ENCODE measurements at places on chromosomes 1 and 21.

DNA sequence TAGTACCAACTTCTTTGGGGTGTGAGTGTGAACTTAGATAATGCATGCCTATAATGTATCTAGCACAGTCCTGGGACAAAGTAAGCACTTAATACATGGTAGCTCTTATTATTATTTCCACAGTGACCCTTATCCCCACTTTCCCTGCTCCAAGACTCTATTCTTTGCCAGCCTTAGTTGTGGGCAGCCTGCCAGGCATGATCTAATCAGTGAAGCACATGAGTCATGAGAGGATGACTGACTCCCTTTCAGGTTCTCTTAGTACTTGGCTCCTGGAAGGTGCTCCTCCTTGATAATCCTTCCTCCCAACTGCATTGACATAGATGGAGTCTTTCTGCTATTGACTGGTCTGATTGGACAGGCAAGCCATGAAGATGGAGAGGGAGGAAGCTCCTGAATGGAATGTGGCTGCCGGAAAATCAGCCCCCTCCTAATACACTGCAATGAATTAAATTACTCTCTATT is 17.4 kb upstream of the GNG12 start:
- peak; percentile 73 for DNase-seq

DNA sequence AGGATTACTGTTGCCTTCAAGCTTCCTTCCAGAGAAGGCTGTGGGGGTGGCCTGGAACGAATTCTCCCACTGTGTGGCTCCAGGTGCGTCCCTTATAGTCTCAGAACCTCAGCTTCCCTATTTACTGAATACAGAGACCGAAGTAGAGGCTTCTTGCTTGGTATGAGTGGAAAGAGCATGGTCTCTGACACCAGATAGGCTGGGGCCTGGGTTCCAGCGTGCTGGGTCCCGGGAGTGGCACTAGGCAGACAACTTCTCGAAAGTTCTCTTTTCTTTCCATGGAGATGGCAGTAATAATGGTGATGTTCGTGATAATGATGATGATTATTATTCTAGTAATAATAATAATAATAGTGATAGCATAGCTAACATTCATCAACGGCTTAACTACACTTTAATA is 161.7 kb downstream of the PTPRU start:
- DNase-seq: no peak

DNA sequence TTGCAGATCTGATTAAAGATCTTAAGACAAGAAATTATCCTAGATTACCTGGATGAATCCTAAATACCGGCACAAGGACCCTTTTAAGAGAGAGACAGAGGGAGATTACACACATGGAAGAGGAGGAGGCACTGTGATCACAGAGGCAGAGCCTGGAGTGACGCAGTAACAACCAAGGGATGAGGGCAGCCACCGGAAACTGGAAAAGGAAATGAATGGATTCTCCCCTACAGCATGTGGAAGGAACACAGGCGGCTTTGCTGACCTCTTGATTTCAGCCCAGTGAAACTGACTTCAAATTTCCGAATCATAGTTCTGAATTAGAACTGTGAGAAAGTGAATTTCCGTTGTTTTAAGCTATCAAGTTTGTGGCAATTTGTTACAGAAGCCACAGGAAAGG is 50.2 kb upstream of the IVNS1ABP start:
- DNase-seq: no peak

- no peak for DNase-seq
Observed at GRCh38 chr1:212186427-212187207, 98.6 kb upstream of the PPP2R5A start.

GRCh38 chr1:45512641-45513054 is 9.0 kb downstream of the PRDX1 start:
- peak; percentile 30 for DNase-seq

DNA sequence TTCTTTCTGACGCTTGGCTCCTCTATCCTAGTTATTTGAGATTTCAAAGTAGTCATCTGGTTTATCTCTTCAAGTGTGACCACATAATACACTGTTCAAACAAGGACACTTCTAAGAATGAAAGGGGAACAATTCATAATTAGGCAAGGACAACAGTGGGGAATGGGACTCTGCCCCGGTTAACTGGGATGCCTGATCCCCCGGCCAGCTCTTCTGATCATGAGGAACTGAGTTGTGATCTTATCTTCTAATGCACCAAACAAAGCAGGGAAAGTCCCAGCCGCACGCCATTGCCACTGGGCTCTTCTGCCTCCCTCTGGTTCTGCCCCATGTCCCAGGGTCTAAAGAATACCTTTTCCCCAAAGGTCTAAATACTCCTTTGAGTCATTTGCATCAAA is 158.2 kb upstream of the IRF2BP2 start:
- no peak for DNase-seq
